ENCODE measurements at places on chromosomes 1 and 21.

DNA sequence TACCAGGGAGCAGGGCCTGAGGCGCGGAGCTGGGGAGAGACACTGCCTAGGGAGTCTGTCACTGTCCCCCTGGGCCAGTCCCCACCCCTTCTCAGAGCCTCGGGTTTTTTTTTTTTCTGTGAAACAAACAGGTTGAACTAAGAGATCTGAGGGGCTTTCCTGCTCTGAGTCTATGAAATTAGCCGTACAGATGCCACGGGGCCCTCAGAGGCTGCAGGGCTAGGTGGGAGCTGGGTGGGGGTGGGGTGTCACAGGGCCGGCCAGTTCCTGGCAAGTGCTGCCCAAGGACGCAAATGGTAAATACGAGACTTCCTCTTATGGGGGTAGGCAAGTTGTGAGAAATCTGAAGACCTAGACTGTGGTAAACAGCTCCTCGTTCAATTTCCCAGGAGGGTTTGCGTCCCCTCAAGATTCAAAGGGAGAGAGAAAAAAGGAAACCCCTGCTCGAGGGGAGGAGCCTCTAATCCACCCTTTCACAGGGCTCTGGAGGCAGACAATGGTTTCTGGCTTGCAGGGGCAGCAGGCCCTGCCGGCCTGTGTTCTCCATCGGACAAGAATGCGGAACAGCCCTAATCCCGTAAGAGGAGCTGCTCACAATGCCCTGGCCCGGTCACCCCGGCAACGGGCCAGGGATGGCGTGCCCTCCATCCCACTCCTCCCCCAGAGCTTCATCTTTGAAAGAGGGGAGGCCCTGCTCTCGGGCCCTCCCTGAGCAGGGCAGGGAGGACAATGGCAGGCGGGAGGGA, 7.8 kb downstream of the NUAK2 start:
- peak; percentile 62 for DNase-seq

GRCh38 chr1:113701429-113701828, 57.9 kb downstream of the PHTF1 start:
- peak; percentile 64 for DNase-seq

DNA sequence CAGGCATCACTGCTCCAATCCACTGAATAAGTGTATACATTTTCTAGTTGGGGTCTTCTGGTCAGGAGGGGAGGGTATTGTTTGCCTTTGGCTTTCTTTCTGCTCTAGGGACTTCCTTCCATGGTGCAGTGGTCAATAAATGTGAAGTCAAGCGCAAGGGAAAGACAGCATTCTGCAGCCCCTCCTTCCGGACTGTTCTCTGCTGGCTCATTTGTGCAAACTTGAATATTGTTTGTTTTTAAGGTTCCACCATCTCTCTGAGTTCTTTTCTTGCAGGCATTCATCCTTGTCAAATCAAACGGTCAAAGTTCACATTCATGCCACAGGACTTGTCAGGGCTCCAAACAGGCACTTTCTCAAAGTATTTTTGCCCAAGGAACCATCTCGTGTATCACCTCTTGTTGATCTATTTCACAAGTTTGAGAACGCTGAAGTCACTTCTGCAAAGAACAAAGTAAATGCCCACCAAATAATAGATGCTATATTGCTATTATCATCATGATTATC, 205.6 kb upstream of the KAZN start:
- no peak for DNase-seq

- no peak for DNase-seq
Observed at GRCh38 chr1:67018574-67018973, 35.4 kb downstream of the SLC35D1 start.

DNA sequence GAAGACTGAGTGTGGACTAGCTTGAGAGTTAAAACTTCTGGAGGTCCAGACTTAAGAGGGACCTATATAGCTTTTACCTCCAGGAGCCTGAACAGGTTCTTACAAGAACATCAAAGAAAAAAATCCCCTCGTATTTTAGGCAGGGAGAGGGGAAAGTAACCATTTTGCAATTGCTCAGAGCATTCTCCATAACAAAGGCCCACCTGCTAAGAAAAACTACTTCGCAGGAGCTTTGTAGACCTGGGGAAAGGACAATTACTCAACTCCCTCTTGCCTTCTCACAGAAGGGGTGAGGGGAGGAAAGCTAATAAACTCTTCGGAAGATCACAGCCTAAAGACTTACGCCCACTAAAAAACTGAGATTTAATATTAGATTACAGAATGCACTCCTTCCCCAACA, 86.3 kb downstream of the RERE start:
- DNase-seq, result no peak

DNA sequence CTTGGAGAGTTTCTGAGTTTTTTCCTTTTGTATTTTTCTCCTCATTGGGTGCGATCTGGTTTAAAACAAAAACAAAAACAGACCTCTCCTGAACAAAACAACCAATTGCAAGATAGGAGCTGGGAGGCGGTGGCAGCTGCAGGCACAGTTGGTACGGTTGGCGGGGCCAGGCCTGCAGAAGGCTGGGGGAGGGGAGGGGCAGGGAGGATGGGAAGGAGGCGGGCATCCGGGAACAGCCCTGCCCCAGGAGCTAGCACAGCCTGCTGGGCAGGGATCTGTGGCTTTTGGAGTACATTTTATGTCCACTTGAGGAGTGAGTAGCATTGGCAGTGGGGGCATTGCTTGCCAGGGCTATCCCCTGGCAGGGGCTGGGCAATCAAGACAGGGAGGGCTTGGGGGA, 5.2 kb downstream of the CAPN9 start:
- DNase-seq, result no peak

GRCh38 chr1:154574716-154575115, 7.1 kb downstream of the CHRNB2 start:
- DNase-seq, result peak; percentile 67

GRCh38 chr1:172051898-172052297, 210.6 kb downstream of the DNM3 start:
- no peak for DNase-seq

DNA sequence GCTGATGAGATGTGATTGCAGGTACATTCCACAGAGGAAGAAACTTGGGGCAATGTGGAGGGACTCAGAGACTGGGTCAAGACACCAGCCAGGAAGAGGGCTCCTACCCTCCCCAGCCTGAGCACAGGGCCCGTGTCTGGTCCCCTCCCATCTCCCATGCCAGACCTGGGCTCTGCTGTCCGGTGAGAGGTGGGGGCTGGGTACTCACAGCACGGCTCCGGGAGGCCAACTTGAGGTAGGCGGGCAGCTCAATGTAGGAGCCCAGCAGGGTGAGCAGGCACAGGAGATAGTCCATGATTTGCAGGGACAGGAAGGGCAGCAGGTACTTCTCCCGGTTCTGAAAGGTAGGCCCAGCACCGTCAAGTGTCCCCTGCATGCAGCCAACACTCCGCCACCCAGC, 16.2 kb upstream of the MATN1 start:
- DNase-seq, result no peak

GRCh38 chr21:35628316-35628715, 432.0 kb downstream of the SETD4 start:
- DNase-seq, result no peak

DNA sequence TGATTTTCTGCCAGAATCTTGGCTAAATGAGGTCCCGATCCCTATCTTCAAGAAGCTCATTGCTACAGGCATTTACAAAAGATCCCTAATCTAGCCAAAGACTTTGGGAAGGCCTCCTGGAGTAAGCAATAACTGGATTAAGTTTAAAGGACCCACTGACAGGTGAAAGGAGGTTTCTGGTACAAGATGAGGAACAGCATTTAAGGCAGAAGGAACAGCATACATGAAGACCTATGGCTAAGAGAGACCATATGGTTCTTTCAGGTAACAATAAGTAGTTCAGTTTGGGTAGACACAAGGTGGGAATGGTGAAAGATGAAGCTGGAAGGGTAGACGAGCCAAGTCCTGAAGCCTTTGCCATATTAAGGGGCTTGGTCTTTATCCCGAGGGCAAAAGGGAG, 27.8 kb downstream of the SHISAL2A start:
- DNase-seq, result no peak

- DNase-seq, result no peak
Observed at GRCh38 chr1:178254433-178254832, 160.5 kb downstream of the RASAL2 start.

GRCh38 chr1:99003581-99004253, 944 bp downstream of the PLPPR5 start:
- no peak for DNase-seq

- peak; percentile 70 for DNase-seq
Observed at GRCh38 chr1:204263254-204263910, 49.6 kb upstream of the GOLT1A start.

- no peak for DNase-seq
Observed at GRCh38 chr1:241114699-241115233, 242.2 kb downstream of the RGS7 start.

GRCh38 chr1:78171736-78172590, 126.2 kb downstream of the GIPC2 start:
- no peak for DNase-seq

GRCh38 chr1:43893006-43893405, 40.6 kb upstream of the ARTN start:
- DNase-seq, result no peak

DNA sequence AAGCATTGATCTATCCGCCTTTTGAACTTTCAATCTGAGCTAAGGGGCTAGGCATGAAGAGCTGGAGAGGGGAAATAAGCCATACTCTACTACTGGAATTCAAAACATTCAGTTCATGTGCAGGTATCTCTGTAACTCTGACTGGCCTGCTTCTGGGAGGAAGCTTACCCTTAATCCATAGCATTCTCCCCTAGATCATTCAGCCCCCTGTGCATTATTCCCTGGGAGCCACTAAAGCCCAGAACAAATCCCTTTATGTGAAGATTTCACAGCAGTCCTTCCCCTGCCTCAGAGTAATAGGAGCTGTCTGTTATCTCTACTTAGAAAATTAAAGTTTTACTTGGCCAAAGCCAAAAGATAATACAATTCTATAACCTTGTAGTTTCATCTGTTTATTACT, 300.7 kb downstream of the SEC16B start:
- DNase-seq, result no peak

DNA sequence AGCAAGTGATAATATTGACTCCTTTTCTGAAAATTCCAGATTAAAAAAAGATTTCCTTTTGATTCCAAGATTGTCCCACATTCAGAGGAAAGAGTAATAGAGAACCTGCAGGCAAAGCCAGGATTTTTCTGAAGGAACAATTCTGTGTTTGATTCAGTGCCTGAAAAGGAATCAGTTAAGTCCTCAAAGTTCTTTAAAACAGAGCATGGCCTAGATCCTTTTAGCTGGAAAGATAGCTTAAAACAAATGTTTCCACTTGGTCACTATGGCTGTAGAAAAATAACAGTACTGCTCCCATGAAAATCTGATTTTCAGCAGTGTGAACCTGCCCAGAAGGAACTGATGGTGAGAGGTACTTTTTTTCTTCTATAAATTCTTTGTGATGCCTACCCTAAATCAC, 41.8 kb downstream of the HS2ST1 start:
- DNase-seq, result no peak

Data from hematopoietic multipotent progenitor cell treated with erythropoietin and hydrocortisone succinate and interleukin-3 and kit ligand, for 4 days (in vitro differentiated cells).